ENCODE measurements at places on chromosomes 11 and 22.

DNA sequence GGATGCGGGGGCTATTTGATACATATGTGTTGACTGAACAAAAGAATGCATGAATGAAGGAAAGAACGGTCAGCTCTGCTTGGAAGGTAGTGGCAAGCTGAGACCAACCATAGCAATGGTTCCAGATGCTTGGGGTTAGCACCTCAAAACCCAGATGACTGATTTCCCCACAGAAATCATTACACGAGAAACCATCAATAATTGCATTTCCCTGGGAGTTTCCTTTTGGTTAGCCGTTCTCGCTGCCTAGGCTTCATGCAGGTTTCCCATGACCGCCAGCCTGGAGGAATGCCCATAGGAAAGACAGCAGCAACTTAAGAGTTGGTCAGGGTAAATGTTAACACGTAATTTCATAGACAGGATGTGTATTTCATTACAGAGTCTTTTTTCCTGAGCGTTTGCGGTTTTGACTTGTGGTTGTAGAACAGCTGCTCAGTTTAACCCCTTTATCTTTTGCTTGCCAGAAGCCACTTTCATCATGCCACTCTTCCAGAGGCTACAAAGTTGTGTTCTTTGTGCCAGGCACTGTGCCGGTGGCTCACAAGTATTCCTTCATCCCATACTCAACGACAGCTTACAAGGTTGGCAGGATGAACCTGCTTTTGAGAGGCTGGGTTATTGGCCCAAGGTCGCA lies 2.8 kb downstream of the IL17RA start:
- peak; percentile 67 for DNase-seq

DNA sequence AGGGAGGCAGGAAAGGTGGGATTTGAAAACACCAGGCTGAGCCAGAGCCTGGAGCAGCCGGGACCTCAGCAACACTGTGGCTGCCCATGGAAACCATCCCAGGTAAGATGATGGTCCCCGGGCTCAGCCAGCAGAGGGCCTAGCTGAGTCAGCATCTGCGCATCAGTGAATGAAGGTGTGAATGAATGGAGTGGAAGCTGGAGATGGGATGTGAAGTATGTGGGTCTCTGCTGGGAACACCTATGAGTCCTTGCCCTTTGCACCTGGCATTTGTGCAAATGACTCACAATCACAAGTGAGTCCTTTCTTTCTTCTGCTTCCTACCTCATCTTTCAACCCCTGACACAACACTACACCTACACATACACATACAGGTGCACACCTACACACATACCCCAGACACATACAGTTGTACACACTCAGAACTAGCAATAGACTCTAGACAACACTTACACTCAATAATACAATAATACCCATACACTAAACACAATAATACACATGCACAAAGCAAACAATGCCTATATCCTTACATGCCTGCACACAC lies 62.8 kb upstream of the PRDM11 start:
- no peak for DNase-seq

- no peak for DNase-seq
Measured at GRCh38 chr11:75461151-75461550, 28.1 kb upstream of the KLHL35 start.

GRCh38 chr11:41659985-41660384 lies 200.5 kb upstream of the LRRC4C start:
- DNase-seq = no peak

DNA sequence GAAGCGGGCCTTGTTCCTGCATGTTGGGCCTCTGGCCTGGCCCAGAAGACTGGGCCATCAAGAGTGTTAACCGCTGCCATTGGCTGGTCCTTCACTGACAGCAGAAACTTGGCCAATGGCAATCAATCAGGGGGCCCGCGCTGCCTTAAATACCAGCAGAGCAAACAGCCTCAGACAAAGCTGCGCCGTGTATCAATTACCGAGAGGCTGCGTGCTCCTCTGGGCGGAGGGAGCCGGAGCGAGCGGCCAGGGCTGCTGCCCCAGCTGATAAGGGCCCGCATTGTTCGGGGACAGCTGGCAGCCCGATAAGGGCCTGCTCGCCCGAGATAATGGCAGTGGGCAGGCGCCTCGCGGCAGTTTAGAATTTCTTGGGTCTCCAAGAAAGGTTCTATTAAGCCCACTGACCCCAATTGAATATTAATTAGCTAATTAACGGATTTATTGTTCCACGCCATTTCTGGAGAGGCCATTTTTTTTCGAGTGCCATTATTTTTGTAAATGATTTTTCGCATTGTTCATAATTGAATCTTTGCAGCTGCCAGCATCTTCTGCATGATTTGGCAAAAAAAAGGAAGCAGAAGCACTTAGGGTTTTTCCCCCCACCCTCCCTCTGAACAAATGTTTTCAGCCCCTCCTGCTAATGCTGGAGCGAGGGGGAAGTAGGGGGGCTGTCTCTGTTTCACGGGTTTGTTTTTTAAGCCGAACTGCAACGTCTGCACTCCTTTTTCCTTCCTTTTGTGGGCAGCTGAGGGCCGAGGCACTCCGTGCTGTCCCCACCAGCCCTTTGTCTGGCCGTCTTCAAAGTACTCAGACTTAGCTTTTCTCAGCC lies 37.6 kb upstream of the RIC3 start:
- DNase-seq = no peak

DNA sequence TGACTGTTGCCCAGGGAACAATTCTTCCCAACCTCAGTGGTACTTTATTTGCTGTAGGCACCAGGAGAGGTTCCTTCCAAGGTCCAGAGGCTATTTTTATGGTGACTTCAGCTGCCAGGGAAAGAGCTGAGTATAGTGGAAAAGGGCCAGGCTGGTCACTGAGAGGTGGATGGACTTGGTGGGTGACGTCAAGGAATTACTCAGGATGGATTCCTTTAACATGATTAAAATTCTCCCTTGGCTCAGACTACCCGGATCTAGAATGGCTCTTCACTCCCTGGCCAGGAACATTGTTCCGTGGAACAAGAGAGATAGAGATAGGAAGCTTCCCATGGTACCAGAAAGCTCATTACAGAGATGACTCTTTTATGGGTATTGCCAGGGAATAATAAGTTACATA lies 8.7 kb upstream of the CALCA start:
- no peak for DNase-seq

GRCh38 chr11:63874511-63874910 lies 35.6 kb downstream of the MARK2 start:
- DNase-seq = no peak

DNA sequence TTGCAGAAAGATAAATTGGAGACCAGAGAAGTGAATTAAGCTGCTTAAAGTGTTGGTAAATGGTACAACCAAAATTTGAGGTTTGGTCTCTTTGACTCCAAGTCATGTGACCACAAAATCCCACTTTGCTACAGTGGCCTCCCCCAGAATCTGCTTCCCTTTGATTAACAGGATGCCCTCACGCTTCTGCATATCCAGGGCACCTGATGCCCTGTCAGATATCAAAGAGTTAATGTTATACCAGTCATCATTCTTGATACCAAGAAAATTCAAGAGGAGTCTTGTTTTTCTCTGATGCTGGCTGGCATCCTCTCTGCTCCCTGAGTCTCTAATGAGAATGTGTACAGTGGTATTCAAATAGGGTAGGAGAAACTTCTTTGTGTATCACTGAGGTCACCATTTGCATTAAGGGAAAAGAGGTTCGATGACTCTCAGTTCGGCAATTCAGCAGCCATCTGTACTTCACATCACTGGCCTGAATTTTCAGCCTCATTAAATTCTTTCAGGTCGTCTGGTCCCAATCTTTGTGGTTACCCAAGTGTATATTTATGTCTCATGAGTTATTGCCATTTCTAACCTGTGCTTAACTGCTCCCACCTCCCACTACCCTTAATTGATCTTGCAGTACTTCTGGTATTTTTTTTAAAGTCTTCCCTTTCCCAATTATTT lies 73.9 kb downstream of the BDNF start:
- DNase-seq = no peak

- DNase-seq = no peak
Measured at GRCh38 chr22:50674130-50674500, 1.5 kb downstream of the SHANK3 start.

GRCh38 chr11:45658292-45658991 lies 7.0 kb downstream of the CHST1 start:
- no peak for DNase-seq

GRCh38 chr11:69950120-69950519 lies 128.0 kb upstream of the ANO1 start:
- no peak for DNase-seq

DNA sequence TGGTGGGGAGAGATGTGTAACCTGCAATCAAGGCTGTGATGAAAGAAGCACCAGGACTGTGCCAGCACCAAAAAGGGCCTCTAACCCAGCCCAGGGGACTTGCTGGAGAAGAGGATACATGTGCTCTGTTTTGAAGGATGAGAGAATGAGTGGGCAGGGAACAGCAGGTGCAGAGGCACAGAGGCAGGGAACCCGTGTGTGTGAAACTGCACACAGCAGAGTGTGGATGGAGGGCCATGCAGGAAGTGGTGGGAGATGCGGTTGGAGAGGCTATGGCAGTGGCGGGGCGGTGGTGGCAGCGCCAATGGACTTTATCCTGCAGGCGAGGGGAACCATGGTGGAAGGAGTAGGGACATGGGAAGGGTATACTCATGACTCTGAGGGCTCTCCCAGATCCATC lies 25.2 kb upstream of the LRRC32 start:
- no peak for DNase-seq

GRCh38 chr11:108588287-108588686 lies 5.3 kb downstream of the EXPH5 start:
- no peak for DNase-seq

GRCh38 chr11:73269459-73270015 lies 2.6 kb upstream of the P2RY6 start:
- no peak for DNase-seq

GRCh38 chr11:22510741-22511140 lies 114.9 kb downstream of the FANCF start:
- DNase-seq = no peak

DNA sequence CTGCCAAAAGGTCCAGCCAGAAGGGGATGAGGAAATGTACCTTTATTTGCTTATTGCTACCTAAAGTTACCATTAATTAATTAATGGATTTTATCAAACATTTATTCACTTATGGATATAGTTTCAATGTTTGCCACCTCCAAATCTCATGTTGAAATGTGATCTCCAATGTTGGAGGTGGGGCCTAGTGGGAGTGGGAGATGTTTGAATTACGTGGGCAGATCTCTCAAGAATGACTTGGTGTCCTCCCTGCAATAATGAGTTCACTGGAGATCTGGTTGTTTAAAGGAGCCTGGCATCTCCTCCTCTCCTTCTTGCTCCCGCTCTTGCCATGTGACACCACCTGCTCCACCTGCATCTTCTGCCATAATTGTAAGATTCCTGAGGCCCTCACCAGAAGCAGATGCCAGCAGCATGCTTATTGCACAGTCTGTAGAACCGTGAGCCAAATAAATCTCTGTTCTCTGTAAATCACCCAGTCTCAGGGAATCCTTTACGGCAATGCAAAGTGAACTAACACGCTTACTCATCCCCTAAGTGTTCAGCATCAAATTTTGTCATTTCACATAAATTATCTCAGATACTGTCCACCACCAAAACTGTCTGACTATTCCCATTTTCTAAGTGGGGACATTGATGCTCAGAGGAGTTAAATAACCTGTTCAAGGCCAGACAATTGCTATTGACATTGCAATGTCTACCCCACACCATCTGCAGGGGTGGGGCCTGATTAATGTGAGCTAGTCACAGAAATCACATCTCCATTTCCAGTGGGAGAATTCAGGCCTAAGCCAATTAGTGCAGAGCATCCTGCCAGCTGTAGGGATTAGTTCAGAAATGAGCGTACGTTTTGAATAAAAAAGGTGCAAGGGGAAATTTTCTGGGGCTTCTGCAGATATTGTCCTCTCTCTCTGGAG lies 51.6 kb upstream of the SYN3 start:
- DNase-seq = no peak

DNA sequence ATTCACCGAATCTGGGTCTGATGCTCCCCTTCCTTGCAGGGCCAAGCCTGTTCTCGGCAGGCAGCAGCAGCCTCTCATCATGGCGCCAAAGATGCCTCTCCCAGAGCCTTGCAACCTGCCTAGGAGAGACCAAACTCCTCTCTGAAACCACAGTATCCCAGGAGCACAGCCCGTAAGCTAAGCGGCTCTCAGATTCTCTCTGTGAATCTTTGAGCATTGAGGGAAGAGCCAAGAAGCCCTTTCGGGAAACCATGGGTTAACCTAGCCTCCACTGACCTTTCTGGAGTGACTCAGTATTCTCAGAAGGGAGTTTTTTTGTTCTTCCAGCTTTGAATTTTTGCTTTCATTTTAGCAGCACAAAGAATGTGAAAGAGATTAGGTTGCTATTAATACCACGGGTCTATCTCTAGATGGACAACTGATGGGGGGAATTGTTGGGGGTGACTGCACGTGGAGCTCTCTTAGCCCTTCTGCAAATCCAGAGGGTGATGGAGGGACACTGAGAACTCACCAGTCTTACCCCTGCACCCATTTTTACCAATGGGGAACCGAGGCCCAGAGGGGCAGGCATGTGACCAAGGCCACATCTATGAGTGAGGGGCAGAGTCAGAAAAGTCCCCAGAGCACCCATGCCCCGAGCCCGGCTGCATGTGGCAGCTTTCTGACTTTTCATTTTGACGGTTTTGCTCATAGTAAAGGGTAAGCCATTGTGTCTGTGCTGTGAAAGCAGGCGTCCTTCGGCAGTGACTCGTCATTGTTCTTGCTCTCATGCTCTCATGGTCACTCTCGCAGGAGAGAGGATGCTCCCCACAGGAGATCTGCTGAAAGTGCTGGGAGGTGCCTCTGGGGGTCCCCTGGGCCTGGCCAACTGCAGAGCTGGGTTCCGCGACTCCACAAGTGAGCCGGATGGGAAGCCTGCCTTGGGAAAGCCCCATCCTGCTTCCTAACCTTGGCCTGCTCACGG lies 36.0 kb downstream of the IRAG1 start:
- no peak for DNase-seq

- DNase-seq = no peak
Measured at GRCh38 chr11:80816966-80817365, 1376.1 kb upstream of the TENM4 start.

- DNase-seq = no peak
Measured at GRCh38 chr11:16361108-16361865, 4.9 kb upstream of the SOX6 start.

DNA sequence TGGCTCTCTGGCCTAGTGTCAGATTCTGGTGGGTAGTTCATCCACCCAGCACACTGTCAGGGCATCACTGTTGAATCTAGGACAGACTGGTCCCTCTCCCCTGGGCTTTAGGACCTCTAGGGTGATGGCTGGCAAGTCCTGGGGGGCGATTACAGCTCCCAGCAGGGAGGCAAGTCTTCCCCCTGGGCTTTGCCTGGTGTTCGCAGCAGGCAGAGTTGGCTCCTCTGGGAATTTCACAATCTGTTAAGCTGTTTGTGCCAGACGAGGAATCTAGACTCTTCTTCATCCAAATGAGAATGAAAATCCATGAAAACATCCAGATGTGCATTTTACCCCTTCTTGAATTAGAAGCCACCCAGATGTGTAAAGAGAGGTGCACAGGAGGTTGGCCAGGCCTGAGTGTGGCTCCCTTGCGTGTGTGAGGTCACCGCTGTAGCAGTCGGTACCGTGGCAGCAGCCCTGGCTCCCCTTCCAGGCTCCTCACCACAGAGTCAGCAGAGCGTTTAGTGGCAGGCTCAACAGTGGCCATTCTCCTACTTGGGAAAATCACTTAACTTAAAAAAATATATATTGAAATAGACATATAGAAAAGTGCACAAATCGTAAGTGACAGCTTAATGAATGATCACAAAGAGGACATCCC lies 99.9 kb upstream of the TBCEL start:
- DNase-seq = no peak

Data from T-helper 2 cell (primary cell).